T-helper 22 cell (primary cell): ENCODE measurements at places on chromosomes 3 and 15.

DNA sequence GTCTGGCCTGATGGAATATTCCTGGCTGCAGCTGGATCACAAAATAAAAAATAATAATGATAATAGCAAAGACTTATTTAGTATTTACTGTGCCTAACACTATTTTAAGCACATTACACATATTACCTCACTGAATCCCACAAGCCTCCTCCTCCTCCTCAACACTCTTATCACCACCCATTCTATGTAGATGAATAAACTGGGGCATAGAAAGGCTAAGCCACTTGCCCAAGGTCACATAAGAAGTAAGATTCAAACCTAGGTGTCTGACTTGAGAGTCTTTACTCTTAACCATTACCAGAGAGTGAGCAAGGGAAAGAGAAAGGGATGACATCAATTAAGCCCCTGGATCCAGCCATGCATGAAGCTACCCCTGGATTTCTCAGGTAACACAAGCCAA, 493.1 kb downstream of the SHQ1 start:
- DNase-seq, result no peak

DNA sequence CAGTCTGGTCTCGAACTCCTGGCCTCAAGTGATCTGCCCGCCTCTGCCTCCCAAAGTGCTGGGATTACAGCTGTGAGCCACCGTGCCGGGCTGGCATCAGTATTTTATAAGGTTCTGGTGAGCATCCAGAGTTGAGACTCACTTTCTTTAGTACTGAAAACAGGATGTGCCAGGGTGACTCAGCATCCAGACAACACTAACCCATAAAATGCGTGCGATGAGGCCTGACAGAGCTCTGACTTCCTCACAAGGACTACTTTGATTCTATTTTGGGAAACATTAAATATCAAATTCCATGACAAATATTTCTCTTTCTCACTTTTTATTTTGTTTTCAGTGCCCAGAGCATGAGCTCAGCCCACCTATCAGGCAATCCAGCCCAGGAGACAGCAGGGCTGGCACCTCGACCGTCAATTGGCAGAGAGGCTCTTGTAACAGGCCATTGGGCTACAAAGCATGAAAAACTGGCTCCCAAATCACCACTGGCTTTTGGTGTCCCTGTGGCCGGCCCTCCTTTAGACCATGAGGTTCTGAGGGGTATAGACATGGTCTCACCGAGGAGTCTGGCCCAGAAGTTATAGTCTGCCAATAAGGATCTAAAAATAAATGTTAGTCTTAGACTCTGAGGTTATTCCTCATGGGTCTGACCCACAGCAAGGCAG, 75.0 kb downstream of the FEM1B start:
- DNase-seq, result no peak

GRCh38 chr3:9679476-9680080, 24.1 kb upstream of the CPNE9 start:
- DNase-seq, result no peak

DNA sequence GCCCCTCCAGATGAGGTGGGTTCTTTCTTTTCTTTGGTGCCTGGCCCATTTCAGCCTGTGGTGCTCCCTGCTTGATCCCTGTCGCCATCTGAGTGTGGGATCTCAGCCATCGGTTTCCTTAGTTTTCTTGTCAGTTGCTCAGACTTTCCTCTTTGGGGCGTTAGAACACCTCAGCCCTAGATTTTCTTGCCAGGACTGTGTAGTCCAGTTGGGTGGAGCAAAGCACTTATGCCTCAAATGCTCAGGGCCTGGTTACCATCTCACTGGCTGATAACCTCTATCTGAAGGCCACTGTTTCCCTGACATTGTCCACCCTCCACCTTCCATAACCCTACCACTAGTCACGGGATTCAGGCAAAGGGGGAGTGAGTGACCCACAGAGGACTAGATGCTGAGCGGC, 208.7 kb upstream of the BHLHE40 start:
- DNase-seq, result no peak

GRCh38 chr15:67115586-67115969, 50.2 kb downstream of the SMAD3 start:
- DNase-seq, result no peak

DNA sequence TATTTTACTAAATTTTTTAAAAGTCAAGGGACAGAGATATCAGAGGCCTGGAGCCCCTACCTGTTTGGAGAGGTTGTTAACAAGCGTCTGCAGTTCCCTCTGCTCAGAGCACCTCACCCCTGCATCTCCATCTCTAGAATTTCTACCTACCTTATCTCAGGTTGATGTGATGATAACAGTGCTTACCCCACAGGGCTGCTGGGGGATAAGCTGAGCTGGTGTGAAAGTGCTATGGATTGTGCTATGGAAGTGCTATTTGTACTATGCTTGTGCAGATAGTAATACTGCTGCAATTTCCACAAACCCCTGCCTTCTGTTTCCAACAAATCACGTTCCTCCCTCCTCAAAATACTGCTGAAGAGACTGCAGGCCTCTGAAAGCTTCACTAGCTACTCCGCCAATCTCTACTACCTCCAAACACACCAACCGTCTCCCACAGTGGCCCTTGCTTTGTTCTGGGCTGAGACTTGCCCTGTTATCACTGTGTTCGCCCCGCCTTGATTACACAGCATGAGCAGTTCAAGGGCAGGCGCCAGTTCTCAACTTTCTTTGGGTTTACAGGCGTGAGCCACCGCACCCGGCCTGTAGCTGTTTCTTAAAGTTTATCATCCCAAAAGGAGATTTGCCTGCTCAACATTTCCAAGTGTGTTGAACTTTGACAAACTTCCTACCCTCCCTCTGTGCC, 28.4 kb upstream of the PARL start:
- no peak for DNase-seq

DNA sequence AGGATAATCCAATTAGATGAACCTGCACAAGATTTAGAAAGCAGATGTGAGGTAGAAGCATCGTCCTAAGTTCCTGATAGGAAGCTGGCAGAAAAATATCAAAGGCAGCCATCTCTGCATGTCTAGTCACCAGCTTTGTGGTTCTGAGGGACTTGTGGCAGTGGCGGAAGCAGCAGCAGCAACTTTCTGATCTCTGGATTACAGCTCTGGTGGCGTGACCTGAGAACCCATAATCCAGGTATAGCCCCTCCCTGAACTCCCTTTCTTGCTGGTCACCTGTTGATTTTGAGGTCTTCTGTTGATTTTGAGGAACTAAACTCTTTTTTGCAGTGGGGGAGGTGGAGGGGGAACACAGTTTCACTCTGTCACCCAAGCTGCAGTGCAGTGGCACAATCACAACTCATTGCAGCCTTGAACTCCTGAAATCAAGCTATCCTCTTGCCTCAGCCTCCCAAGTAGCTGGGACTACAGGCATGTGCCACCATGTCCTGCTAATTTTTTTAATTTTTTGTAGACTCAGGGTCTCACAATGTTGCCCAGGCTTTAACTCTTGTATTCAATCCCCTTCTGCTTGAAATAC, 7.9 kb downstream of the FSIP1 start:
- DNase-seq, result peak; percentile 29
